ENCODE measurements at places on chromosomes 13 and 19.

DNA sequence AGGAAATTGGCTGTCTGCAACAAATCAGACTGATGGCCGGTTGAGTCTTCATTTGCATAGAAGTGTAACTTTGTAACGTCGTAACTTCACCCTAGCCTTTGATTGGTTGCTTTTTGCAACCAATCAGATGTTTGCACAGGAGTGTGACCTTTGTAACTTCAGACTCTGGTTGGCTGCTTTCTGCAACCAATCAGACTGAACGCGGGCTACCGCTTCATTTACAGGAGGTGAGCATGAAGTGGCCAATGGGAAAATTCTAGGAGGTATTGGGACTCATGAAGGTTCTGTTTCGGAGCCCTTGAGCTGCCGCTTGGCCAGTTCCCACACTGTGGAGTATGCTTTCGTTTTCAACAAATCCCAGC lies 441 bp upstream of the ZNF559 start:
- no peak for DNase-seq

- no peak for DNase-seq
These were observed 44.7 kb downstream of the DHRS12 start for GRCh38 chr13:51759240-51759639.

- DNase-seq = no peak
These were observed 66.7 kb upstream of the ZNF536 start for GRCh38 chr19:30305346-30306060.

DNA sequence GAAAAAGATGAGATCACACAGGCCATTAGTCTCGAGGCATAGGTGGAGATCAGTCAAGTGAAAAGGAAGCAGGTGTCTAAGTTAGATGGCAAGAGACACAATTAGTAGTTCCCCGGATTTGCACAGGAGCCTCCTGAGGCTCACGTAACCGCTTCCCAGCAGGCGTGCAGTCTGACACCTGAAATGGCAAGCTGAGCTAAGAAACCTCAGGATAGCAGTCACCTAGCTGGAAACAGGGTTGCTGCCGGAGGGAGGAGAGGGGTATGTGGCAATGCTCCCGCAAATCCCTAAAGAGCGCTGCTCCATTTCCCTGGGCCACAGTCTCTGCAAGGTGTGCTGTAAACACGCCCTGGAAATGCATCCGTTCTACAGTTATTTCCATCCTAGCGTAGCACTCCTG lies 1151.0 kb downstream of the DIAPH3 start:
- no peak for DNase-seq

GRCh38 chr19:15640294-15640903 lies at the start of gene CYP4F3:
TSS of gene CYP4F3 (plus strand) at chr19:15640897. CDS start at chr19:15641416, 519 bp downstream.
- DNase-seq = no peak

- no peak for DNase-seq
These were observed 57.6 kb downstream of the PCCA start for GRCh38 chr13:100146534-100146933.

- DNase-seq = peak; percentile 12
These were observed 802.3 kb upstream of the ARGLU1 start for GRCh38 chr13:107370015-107370785.

DNA sequence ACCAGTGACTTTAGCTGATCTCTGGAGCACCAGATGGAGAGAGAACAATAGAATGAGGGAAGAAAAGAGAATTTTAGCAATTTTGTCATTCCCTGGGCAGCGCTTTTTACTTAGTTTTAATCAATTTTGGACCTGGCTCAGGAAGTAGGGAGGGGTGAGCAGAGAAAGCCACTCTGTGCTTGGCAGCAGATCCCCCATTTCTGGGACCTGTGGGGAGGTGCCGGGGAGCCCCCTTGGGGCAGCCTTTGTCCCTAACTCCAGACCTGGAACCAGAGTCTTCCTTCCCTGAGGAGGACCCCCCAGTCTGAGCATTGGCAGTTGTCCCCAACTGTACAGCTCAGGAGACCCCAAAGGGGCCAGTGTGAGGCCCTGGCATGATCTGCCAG lies 10.5 kb downstream of the LYL1 start:
- DNase-seq = no peak
